D341Med (cell line): ENCODE measurements at places on chromosomes 1 and 21.
A peak's percentile ranks its signal among the peaks of the same experiment; 100 is the strongest.

DNA sequence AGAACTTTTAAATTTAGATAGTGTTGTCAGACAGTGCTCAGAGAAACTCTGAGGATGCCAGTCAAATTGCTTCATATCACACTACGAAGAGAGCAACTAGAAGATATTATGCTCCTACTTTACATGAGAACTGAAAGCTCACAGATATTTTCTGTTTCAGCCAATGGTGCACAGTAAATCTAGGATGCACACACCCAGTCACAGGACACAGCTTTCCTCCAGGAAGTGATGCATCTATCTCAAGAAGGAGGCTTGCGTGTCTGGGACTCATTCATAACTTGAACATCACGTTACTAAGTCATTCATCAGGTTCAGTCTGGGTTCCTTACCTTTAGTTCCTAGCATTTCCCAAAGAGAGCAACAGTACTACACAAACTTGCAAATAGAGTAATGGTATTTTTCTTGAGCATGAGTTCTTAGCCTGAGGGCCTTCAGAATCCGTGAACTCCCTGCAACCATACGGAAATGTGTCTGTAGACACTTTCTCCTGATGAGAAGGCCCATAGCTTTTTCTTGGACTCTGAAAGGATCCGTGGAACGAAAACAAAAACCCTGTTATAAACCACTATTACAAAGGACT is 12.2 kb downstream of the ZNF697 start:
- no peak for DNase-seq

DNA sequence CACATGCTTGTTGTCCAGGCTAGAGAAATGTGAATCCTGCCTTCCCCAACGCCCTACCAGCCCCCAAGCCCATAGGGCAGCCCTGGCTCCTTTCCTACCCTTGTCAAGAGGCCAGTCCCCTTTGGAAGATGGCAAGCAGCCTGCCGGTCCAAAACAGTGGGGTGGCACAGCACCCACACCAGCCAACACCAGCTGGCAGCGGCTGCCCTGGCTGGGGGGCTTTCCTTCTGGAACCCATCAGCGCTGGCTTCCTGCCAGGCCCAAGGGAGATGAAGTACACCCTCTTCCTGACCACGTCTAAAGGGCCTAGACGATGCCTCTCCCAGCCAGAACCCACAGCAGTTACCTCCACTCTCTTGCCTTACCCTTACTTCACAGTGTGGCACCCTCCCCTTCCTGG is 24.2 kb downstream of the KCNN3 start:
- no peak for DNase-seq

DNA sequence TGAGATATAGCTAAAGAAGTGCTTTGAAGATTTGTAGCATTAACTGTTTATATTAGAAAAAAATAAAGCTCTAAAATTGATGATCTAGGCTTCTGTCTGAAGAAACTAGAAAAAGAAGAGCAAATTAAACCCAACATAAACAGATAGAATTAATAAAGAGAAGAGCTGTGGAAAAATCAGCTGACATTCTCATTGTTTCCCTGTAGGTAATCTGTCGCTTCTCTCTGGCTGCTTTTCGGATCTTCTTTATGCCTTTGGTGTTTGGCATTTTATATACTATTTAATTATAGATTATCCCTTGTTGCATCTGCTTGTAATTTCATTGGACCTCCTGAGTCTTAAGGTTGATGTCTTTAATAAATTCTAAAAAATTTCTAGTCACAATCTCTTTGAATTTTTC is 59.8 kb downstream of the MPZL1 start:
- DNase-seq, result no peak

DNA sequence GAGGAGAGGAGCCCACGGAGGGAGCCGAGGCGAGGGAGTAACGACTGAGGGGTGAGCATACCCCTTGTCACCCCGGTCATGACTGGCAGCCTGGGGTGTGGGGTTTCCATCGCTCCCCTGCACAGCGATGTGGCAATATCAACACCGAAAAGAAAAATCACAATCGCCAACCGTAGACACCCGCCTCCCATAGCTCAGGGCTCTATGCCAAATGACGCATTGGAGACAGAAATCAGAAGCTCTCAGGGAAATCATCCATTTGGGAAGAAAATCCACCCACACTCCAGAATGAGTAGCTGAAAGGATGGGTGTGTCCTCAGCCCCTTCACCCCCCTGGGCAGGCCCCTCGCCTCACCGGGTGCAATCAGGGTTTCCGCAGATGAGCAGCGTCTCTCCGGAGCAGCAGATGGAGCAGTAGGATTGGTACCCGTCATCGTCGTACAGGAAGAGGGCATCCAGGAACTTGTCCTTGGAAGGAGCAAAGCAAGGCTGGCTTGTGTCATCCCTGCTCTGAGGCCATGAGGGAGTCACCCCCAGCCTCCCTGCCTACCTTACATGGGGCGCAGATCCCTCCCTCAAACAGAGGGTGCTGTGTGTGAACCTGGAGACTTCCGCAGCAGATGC is 2.5 kb downstream of the DNMT3L start:
- peak; percentile 21 for DNase-seq

GRCh38 chr1:246283771-246284410 is 223.2 kb downstream of the SMYD3 start:
- no peak for DNase-seq

GRCh38 chr21:41361053-41361785 is 608 bp upstream of the MX2 start:
- DNase-seq, result no peak

- DNase-seq, result no peak
Measured at GRCh38 chr1:178579562-178579961, 66.7 kb downstream of the TEX35 start.

GRCh38 chr1:81029266-81029665 is 771.5 kb upstream of the ADGRL2 start:
- no peak for DNase-seq

GRCh38 chr1:163674236-163674635 is 352.5 kb downstream of the NUF2 start:
- DNase-seq, result no peak
